ENCODE measurements at places on chromosomes 7 and 10. TPM values are rescaled to one million over a fixed set of nuclear protein-coding genes. Genes with fewer than 3 reads are reported as not detected.

EN2 gene
- not detected for total RNA-seq

DNA sequence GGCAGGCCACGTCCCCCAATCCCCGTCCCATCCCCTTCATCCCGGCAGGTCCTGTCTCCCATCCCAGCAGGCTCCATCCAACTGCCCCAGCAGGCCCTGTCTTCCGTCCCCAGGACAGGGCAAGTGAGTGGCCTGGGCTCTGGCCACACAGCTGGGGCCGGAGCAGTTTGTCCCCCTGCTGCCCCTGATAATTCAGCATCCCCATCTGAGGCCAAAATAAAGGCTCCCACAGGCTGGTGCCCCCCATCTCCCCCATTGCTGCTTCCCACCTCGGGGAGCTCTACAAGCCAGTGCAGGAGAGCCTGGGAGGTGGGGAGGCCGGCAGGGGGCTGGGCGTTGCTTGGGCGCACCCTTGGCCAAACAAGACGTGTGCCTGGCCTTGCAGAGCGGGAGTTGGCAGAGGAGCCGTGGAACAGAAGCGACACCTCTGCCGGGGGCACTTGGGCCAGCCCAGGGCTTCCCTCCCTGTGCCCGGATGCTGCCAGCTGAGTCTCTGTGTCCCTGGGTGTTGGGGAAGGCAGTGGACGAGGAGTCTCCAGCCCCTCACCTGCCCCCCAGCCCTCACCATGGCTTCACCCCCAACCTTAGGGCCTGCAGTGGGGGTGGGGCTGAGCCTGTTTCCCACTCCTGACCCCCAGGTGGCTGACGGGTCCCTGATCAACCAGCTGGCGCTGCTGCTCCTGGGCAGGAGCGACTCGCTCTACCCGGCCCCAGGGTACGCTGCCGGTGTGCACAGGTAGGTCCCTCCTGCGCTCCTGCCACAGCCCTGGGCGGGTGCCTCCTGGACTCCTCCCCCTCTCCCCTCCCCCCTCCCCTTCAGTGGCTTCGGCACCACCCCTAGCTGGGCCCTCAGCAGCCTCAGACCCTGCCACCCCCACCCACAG lies 14.0 kb downstream of the AP5Z1 start:
- no peak for DNase-seq

DNA sequence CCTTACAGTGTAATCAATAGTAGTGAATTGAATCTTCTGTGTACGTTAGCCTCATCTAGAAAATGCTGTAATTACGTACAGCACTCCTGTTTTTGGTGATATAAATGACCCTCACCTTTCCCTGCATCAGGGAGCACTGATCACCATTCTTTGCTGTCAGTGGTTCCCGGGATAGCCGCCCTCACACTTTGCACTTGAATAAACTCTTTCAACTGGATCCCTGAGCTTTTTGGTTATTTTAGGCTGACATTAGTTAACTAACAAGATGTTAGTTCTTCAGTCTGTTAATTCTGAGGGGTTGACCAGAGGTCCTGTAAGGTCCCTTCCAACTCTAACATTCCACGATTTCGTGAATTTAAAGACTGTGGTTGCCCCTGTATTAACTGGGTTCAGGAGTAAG lies 23.4 kb upstream of the ZC3HAV1 start:
- DNase-seq, result no peak

GRCh38 chr10:78937800-78938694 lies 130.7 kb upstream of the ZMIZ1 start:
- no peak for DNase-seq

- no peak for DNase-seq
These were observed 36.0 kb downstream of the BRI3 start for GRCh38 chr7:98317366-98318040.

- DNase-seq, result no peak
These were observed 99.7 kb downstream of the MAPK8 start for GRCh38 chr10:48406204-48406603.
